SK-N-SH (cell line): ENCODE measurements at places on chromosomes 3 and 15.

DNA sequence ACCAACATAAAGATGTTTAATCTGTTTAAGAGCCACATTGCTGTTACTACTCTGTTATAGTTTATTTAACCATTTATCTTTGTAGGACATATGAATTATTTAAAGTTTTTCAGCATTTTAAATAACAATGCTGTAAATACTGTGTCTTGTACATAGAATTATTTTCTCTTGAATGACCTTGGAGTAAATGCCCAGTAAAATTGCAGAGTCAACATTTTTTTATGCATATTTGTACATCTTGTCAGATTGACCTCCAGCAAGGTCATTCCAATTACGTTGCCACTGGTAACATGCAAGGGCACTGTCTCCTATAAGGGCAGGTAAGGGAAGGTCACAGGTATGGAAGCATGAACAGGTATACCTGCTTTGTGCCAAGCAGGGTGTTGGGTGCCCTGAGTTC is 64.3 kb downstream of the RLBP1 start:
- no peak for DNase-seq

DNA sequence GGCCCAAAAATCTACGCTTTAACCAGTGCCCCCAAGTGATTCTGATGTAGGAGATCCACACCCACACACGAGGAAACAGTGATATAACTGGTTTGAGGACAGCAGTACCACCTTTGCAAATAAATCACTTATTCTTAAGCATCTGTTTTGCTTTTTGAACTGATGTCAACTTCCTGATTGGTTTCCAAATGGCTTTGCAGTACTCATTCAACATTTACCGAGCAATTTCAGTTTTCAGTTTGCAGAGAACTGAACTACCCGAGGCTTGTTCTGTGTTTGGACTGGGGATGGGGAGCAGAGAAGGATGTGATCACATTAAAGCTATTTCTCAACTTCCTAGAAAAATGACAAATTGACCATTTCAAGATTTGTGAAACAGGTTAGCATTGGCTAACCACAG is 1.1 kb upstream of the GYG1 start:
- DNase-seq, result no peak

DNA sequence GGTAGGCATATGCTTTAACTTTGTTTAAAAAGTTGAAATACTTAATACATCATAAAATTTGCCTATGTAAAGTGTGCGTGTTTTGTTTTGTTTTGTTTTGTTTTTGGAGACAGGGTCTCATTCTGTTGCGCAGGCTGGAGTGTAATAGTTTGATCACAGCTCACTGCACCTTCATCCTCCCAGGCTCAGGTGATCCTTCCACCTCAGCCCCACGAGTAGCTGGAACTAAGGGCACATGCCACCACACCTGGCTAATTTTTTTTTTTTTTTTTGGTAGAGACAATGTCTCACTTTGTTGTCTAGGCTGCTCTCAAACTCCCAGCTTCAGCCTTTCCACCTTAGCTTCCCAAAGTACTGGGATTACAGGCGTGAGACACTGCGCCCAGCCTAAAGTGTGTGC is 42.5 kb downstream of the RAB7A start:
- DNase-seq, result no peak

DNA sequence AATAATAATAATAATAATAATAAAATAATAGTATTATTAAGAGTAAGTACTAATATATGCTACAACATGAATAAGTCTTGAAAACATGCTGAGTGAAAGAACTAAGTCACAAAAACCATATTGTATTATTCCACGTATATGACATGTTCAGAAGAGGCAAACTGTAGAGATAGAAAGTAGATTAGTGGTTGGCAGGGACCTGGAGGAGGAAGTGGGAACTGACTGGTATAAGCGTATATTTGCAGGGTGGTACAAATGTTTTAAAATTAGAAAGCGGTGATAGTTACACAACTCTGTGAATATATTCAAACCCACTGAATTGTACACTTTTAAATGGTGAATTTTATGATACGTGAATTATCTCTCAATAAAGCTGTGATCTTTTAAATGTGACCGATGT is 32.8 kb downstream of the LRRK1 start:
- DNase-seq, result no peak

DNA sequence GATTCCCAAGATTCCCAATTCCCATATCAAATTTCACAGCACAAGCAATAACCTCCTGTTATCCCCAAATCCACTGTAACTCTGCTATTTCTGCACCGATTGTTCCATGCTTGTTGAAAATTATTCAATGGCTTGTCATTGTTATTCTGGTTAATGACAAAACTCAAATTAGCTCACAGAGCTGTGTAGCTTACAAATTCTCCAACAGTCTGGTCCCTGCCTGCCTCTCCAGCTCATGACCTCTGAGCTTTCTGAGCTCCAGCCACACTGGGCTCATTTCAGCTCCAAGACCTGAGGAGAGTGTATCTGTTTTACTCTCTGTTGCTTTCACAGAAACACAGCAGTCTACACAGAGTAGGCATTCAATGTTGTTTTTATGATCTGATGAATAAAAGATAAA is 3.3 kb downstream of the DPPA2 start:
- DNase-seq, result no peak

- DNase-seq, result no peak
Measured at GRCh38 chr15:87711026-87711425, 545.5 kb downstream of the NTRK3 start.

GRCh38 chr15:85763673-85764633 is 30.8 kb downstream of the KLHL25 start:
- DNase-seq, result peak; percentile 81

- DNase-seq, result peak; percentile 82
Measured at GRCh38 chr3:107524841-107525643, 2.3 kb downstream of the BBX start.

- peak; percentile 42 for DNase-seq
Measured at GRCh38 chr3:124201786-124202185, 209.9 kb upstream of the ROPN1 start.

DNA sequence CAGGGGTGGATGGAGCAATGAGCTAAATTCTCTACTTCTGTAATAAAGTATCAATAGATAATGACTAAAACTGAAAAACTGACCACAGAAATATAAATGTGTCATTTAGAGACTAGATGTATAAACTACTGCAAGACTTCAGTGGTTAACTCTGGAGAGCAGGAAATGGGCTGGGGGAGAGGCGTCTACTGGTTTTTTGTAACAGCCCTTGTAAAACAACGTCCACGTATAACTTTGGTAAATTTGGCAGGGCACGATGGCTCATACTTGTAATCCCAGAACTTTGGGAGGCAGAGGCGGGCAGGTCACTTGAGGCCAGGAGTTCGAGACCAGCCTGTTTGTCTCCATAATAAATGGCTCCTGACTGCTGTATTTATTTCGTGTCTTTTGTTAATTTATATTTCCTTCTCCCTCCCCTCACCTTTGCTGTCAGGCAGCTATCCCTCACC is 12.5 kb downstream of the RAB27A start:
- no peak for DNase-seq

GRCh38 chr15:72312605-72313447 is 7.1 kb downstream of the CELF6 start:
- peak; percentile 81 for DNase-seq

DNA sequence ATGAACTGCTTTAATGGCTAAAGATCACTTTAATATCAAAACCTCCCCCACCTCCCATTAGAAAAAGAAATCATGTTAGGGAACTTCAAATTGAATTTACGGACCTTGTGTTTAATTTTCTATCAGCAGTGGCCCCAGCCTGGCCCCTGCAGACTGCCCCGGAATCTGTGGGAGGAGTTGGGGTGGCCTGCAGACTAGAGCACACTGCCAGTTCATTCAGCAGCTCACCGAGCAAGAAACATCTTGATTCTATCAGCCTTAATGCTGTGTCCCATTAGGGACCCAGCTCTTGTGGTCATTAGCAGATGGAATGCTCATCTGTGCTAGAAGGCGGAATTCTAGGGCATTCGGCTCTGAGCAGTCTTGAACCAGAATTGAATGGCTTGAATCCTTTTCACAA is 54.2 kb downstream of the FLNB start:
- peak; percentile 70 for DNase-seq

DNA sequence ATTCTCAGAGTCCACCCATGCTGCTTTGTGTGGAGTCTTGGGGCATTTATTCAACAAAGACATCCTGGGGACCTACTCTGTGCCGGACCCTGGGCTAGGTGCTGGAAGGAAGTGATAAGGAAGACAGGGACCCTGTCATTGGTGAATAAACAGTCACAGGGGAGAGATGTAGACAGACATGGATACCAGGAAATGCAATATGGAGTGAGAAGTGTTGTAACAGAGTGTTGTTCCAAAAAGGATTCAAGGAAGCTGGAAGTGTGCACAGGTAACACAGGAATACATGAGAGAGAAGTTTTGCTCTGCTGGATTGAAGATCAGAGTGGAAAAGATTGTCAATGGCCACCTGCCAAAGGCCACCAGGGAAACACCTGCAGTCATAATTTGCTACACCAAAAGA is 89.0 kb downstream of the PDCD6IP start:
- DNase-seq, result no peak

DNA sequence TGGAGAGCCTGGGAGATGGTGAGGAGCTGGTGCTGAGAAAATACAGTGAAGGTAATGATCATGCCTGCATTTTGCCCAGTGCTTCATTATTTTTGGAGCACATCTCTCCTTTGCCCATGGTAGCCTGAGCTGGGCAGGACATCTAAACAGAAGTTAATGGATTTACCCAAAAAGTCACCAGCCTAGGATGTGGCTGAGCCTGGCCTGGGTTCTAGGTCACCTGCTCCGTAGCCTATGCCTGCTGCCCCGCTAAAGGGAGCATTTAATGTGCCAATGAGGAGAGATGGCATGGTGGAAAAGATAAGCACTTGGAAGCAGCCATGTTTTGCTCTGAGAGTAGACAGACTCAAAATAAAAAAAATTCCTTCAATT is 41.8 kb upstream of the RHO start:
- DNase-seq, result no peak

- DNase-seq, result no peak
Measured at GRCh38 chr3:17154941-17155340, 270.2 kb downstream of the PLCL2 start.

GRCh38 chr15:45469441-45469840 is 53.1 kb downstream of the SLC30A4 start:
- DNase-seq, result no peak

DNA sequence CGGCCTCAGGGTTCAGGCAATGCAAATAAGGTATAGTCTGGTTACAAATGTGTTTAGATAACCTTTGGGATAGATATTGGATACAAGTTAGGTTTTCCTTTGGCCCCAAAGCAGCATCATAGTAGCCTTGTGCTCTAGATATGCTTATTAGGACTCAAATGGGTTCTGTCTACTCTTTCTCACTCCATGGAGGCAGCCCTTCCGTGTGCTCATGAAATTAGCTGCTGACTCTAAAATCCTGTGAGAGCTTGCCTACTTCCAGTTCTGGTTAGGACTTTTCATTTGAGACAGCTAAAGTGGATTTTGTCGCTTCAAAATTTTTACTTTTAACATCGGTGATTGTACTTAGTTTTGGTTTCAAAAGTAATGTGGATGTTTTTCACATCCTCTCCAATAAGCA is 1.6 kb downstream of the CDV3 start:
- no peak for DNase-seq

GRCh38 chr3:2354702-2355101 is 256.0 kb downstream of the CNTN4 start:
- DNase-seq, result peak; percentile 60
